Left colon (tissue), 2 donors: ENCODE measurements at places on chromosomes 4 and X.

DNA sequence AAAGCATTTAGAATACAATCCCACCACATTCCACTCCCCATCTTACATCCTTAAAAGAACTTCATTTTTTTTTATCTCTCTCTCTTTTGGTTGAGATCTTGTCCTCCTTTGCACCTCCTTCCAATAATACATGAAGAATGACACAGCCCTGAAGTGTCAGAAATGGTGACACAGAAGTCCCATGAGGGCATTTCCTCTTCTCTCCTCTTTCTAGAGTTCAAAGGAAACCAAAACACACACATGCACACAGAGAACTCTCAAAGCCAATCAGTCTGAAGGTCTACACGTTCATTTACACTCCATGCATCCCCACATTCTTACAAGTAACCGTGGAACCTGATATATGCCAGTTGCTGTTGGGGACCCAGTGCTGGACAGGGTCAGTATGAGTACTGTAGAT, 450.7 kb downstream of the HNRNPD start:
- DNase-seq = no peak

DNA sequence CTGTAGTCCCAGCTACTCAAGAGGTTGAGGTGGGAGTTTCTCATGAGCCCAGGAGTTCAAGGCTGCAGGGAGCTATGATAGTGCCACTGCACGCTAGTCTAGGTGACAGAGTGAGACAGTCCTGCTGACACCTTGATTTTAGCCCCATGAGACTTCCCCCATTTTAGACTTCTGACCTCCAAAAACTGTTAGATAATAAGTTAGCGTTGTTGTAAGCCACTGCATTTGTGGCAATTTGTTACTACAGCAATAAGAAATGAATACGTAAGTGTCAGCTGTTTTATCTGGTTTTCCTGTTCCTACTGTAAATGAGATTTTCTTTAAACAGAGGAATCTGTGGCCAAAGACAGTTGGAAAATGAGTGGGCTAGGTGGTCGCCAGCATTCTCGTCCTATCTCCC, 83.9 kb downstream of the ARHGAP10 start:
- DNase-seq = no peak

GRCh38 chrX:24506082-24506481, 41.0 kb downstream of the PDK3 start:
- no peak for DNase-seq

DNA sequence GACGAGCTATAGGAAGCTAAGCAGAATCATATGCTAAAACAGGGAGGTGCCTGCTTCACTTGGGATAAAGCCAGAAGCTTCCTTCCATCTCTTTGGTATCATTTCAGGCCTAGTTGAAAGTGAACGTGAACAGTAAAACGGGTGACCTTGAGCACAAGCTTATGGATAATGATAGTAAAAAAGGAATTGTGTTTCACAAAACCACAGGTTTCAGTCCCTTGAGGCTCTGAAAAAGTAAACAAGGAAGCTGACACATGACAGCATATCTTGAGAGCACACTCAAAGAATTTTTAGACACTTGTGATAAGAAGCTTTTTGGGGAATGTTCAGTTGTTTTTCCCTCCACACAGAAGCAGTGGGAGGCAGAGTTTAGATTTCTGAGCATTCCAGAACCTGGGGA, 286.1 kb downstream of the DCHS2 start:
- DNase-seq = no peak

DNA sequence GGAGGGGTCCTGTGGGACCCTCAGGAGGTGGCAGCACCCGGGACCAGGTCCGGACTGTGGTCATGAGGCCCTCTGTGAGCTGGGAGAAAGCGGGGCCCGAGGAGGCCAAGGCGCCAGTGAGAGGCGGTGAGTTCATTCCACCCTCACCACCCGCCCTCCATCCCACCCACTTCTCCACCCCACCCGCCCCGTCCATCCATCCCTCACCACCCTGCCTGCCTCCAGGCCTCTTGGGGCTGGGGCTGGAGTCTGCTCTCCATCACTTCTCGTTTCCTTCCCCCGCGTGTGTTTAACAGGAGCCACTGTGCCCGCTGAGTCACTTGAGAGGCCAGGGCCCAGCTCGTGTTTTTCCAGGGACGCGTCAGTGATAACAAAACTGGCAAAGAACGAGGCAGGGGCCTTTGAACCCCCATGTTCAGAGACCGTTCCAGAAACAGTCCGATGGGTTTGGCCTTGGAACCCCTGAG, 6.2 kb downstream of the SH3TC1 start:
- DNase-seq = no peak

DNA sequence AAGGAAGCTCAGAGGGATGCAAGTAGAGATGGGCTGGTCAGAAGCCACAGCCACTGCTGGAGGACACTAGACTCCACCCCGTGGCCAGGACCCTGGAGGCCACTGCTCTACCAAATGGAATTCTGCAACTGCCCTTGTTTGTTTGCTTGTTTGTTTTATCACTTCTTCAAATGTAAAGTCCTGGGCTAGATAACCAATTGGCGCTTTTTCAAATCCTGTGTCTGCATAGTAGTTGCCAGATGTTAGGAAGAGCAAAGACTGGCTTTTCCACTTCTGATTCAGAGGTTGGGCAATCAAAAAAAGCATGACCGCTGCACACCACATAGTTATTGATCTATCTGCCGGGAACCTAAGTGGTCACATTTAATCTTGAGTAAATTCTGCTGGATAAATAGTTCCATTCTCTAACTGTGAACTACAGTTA, 255.2 kb upstream of the SFRP2 start:
- no peak for DNase-seq

DNA sequence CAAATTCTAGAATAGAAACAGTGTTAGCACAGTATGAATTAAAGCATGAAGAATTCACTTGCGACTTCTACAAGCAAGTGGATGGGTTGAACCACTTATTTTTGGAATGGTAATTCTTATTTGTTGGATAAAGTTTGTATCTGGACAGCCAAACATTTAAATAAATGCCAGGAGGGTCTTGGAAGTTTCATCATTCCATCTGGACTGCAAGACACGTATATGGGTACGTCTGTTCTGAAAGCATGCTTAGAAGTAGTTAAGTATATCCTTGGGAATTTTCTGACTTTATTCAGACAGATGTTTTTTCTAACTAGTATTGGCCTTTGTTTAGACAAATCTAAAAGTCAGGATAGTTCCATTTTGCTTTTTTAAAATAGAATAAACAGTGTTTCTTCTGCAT, 77.5 kb upstream of the CASK start:
- no peak for DNase-seq

DNA sequence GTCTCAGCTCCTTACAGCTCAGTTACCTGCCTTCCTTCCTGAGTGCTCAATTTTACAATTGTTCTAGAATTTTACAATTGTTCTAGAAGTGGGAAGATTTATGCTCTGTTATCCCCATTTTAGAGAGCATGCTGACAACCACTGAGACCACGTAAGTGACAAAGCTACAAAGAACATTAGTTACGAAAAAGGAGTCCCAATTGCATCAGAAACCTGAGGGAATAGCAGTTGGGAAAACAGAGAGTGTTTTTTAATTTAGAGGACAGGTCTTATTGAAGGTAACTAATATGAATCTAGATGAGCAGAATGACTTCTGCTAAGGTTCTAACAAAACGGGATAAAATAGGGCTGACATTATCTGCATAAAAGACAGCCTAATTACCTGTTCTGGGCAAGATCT, 103.3 kb downstream of the THOC2 start:
- no peak for DNase-seq

- no peak for DNase-seq
Observed at GRCh38 chrX:42804524-42804923, 26.6 kb upstream of the PPP1R2C start.

DNA sequence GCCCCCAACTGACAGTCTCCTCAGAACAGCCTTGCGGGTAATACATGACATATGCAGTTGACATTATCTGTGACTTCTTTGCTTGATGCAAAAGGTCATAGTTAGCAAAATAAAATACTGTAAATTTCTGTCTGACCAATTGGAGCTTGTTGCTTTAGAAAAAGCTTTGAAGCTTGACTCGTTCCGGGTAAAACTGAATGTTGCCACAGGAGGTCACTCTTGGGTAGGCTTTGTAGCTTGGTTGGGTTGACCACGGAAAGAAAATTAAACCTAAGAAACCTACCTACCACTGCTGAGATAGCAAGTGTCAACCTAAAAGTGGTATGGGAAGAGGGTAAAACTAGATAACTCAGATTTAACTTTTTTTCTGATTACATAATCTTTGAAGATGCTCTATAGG, 23.2 kb downstream of the PRPS2 start:
- DNase-seq = peak; percentile 43

- no peak for DNase-seq
Observed at GRCh38 chr4:55721651-55722050, 85.6 kb upstream of the NMU start.

DNA sequence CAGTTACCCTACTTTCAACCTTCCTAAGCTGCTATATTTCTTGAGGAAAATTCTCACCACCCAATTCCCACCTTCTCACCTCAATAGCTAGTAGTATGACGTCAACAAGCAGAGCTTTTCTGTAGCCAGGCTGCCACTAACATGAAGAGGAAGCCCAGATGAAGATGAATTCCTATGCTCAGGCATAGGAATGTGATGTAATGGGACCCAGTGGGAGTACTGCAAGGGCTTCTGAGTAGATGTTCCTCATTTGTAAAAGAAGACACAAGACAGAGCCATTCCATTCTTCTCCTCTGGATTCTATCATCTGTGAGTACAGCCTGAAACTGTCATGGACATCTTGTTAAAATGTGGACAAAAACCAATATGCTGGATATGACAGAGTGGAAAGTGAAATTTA, 81.6 kb upstream of the KLF3 start:
- DNase-seq = no peak

GRCh38 chrX:151801980-151802379, 67.4 kb downstream of the CNGA2 start:
- no peak for DNase-seq

- no peak for DNase-seq
Observed at GRCh38 chrX:111892375-111892774, 16.4 kb downstream of the TRPC5OS start.

GRCh38 chr4:39062094-39062769, at the start of gene KLHL5:
Gene KLHL5, plus strand, starts transcription at chr4:39062232. Its CDS starts 421 bp downstream, at chr4:39062653.
- no peak for DNase-seq

DNA sequence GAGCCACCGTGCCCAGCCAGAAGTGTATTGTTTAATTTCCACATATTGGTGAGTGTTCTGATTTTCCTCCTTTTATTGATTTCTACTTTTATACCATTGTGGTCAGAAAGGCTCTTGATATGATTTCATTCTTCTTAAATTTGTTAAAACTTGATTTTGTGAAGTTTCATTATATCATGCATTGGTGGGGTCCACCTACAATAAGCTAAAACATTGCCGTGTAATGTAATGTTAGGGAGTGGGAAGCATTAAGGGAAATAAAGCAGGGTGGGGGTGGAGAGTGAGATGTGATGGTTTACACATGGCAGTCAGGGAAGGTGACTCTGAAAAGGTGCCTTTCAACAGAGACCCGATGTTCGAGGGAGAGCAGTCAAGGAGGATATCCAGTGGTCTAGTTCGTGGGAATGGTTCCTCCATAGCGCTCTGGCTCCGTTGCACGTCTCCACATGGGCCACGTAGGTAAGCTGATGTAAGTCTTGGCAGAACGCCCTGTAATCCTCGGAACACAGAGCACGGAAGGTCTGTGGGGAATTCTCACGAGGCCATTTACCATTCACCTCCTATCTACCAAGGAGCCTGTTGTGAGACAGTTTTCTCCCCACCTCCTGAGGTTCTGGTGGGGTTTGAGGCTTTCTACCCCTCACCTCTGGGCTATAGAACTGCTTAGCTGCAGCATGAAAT, 7.7 kb upstream of the WDR13 start:
- no peak for DNase-seq

DNA sequence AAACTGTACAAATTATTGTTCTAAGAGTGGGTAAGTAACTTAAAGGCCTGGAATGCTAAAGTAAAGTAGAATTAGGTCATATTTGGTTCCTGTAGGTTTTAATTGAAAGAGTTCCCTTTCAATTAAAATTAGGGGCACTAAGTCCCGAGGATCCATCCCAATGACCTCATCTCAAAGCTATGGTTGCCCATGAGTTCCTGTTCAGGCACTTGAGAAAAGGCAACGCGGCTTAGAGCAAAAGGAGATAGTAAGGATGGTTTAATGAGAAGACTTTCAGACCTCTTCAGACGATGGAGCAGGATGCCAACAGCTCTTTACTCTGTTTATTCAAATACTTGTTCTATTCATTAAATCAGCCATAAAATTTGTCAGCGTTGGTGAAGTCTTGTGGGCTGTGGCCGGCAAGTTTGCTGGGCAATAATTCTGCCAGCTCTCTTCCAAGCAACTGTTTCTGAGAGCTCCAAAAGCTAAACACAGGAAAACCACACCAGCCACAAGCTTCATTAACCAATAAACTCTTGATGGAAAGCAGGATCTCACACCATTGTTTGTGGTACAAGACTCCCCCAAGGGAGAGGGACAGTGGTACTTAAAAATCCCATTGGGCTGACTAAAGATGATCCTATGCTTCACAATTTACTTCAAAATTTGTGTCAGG, 167.4 kb downstream of the COL4A6 start:
- DNase-seq = no peak

DNA sequence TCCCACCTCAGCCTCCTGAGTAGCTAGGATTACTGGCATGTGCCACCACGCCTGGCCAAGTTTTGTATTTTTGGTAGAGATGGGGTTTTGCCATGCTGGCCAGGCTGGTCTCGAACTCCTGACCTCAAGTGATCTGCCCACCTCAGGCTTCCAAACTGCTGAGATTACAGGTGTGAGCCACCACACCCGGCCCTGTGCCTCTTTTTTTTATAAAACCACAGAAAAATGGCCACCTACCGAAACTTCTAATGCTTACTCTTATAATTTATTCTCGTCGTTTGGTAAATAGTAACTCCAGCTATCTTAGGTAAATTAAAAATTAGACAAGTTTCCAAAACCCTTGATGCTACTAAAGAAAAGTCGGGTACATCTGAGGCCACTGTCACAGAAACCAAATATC, 54.4 kb downstream of the IRF2 start:
- no peak for DNase-seq

- no peak for DNase-seq
Observed at GRCh38 chrX:105116486-105116885, 104.0 kb downstream of the TEX13A start.

- DNase-seq = no peak
Observed at GRCh38 chr4:40373636-40374035, 38.5 kb downstream of the CHRNA9 start.

GRCh38 chr4:182897601-182898478, 19.3 kb downstream of the DCTD start:
- DNase-seq = no peak

GRCh38 chr4:15116509-15117079, 114.3 kb downstream of the CPEB2 start:
- no peak for DNase-seq

DNA sequence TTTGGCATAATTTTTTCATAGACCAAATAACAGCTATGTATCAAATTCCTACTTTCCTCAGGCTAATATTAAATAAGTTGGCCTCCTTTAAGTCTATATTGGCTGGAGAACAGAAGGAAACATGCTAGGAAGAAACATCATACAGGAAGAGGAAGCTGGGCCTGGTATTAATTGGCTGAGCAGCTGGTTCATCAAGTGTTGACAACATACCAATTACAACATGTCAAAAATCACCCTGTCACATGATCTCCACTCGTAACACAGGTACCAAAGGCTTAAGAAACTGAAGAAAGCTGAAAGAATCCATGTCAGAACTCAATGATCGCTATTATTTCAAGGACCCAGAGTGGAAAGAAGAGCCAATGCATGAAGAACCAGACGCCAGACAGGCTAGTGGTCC, 10.5 kb downstream of the WDFY3 start:
- no peak for DNase-seq
